ENCODE measurements at places on chromosomes 4 and X. TPM values are rescaled to one million over a fixed set of nuclear protein-coding genes. Genes with fewer than 3 reads are reported as not detected.

Gene CENPVL1
- 1.7 TPM for total RNA-seq

DNA sequence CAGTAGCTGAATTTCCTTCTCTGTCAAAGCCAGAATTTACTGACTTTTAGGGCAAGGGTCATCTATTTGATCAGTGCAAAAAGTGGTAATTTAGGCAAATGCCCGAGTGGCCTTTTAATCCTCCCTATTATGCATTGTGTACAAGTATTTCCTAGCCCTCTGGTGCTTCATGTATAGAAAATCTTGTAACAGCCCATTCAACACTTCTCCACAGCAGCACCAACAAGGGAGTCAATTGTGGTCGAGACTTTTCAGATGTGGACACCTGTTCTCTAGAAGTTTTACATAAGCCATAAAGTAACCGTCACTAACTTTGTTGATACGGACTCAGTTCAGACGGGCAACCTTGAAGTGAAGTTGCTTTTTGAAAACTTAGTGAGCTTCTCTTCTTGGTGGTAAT is 50.9 kb upstream of the FHDC1 start:
- DNase-seq, result no peak

DNA sequence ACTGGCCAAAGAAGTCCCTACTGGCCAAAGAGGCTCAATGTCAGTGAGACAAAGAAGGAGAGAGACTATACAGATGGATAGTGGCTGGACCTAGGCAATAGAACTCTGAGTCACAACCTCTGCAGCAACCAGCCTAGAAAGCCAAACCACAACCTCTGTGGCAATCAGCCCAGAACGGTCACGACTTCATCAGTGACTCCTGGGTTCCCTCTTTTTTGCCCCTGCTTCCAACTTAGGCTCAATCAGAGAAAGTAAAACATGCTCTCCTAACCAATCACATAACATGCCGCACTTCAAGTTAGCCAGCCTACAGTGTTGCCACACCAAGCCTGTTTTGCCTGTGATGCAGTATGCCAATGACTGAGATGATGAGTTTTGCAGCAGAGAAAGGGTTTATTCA is 203.4 kb downstream of the ANAPC10 start:
- no peak for DNase-seq

GRCh38 chr4:83074086-83074704 is 39.2 kb downstream of the COPS4 start:
- no peak for DNase-seq

DNA sequence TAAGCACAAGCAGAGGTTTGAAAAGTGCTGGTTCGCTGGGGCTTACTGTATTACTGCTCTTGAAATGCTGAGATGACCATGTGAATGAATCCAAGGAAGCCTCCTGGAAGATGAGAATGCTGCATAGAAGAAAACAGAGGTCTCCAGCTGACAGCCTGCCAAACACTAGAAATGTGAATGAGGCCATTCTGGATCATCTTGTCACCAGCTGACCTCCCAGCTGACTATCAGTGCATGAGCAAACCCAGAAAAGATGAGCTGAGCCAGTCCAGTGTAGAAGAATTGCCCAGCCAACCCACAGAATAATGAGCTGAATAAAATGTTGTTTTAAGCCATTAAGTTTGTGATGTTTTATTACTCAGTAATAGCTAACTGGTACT is 49.1 kb upstream of the DYNLT3 start:
- no peak for DNase-seq

- no peak for DNase-seq
Measured at GRCh38 chr4:10781805-10782204, 97.2 kb upstream of the CLNK start.

All from occipital lobe (tissue), 3 donors.